Activated CD4-positive, alpha-beta T cell treated with anti-CD3 and anti-CD28 coated beads for 36 hours (primary cell): ENCODE measurements at places on chromosomes 3 and 15. TPM values are rescaled to one million over a fixed set of nuclear protein-coding genes. Genes with fewer than 3 reads are reported as not detected.

The SCN11A gene
- total RNA-seq, result 0.07 TPM

The FILIP1L gene
- total RNA-seq, result 0.11 TPM

DNA sequence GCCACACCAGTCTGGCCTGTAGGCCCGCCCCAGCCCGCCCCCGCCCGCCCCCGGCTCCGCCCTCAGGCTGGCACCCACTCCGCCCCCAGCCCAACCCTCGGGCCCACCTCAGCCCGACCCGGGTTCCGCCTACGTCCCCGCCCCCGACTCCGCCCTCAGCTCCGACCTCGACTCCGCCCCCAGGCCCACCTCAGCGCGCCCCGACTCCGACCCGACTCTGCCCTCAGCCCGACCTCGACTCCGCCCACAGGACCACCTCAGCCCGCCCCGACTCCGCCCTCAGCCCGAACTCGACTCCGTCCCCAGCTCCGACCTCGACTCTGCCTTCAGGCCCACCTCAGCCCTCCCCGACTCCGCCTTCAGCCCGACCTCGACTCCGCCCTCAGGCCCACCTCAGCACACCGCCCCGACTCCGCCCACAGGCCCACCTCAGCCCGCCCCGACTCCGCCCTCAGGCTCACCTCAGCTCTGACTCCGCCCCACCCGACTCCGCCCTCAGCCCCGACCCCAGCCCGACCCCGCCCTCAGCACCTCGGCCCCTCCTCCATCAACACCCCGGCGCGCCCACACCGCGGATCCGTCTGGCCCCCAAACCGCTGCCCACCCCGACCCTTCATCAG lies at the start of gene RAB43:
RAB43 (minus strand) TSS at position 13 of the 620 bp plus-strand sequence. CDS start 315 bp downstream, outside the sequence.
- peaks cover 33% of the 10 kb centered on the region for H3K4me1 ChIP-seq
- peaks cover 33% of the 10 kb centered on the region for H3K36me3 ChIP-seq
- peak within 1 kb of the TSS; percentile 95 for H3K27ac ChIP-seq
- H3K4me3 ChIP-seq, result peak within 1 kb of the TSS; percentile 91
- no peaks in the 10 kb centered on the region for H3K27me3 ChIP-seq

- H3K27me3 ChIP-seq, result no peaks in the 10 kb centered on the region
- H3K4me3 ChIP-seq, result peak overlapping the region; percentile 84
- H3K4me1 ChIP-seq, result peaks cover 52% of the 10 kb centered on the region
- H3K27ac ChIP-seq, result peak overlapping the region; percentile 93
- no peak for DNase-seq
- peaks cover 29% of the 10 kb centered on the region for H3K36me3 ChIP-seq
These were observed 2.5 kb downstream of the CD200 start for GRCh38 chr3:112335434-112335781.

DNA sequence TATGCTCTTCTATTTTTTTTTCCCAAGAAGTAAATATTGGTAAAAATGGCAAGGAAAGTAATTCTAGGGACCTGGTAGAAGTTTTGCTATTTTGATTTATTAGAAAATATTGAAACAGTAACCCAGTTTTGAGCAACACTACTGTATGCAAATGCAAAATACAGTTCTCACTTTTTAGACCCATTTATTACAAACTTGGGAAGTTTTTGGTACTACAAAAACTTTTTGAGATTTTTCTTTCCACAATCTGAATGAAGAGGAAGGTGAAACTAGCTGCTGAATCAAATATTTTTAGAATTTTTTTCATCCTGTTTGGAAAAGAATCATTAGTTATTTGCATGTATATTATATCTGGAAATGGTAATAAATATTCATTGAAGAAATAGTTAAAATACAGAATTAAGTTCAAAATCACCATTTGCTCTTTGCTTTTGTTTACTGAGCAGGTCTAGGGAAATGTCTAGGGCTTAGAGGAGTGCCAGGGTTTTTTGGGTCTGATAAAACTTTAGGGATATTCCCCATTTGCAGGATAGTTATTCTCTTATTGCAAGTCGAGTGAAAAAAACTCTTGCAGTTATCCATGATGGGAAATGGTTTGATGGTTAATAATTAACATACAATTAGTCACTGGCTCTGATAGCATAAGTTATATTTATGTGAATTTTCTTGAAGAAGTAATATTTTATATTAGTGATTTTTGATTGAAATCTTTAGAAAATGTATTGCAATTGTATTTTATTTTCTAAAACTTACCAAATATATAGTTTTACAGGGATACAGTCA lies 47.0 kb downstream of the TCF12 start:
- DNase-seq, result no peak
- H3K4me3 ChIP-seq, result no peak overlapping the region
- peaks cover 5% of the 10 kb centered on the region for H3K36me3 ChIP-seq
- H3K4me1 ChIP-seq, result peaks cover 48% of the 10 kb centered on the region
- no peaks in the 10 kb centered on the region for H3K27me3 ChIP-seq

DNA sequence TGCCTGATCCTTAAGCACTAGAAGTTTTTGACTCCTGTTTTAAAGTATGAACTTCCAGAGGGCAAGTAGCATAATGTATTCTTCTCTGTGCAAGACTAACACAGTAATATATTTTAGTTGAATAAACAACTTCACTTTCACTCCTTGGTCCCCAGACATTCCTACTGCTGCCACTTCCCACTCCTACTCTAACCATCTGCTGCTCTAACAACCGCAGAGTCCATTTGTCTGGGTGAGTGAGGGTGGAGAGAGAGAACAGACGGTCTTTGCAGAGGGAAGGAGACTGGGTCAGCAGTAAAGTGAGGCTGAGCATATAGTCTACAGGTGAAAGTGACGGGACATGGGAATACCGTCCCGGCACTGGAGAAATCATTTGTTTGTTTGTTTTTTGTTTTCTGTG lies 301.0 kb upstream of the SLCO3A1 start:
- DNase-seq, result no peak
- H3K36me3 ChIP-seq, result no peaks in the 10 kb centered on the region
- H3K4me1 ChIP-seq, result no peaks in the 10 kb centered on the region
- no peak overlapping the region for H3K27ac ChIP-seq
- H3K27me3 ChIP-seq, result no peaks in the 10 kb centered on the region

- DNase-seq, result no peak
- no peaks in the 10 kb centered on the region for H3K36me3 ChIP-seq
- no peak overlapping the region for H3K27ac ChIP-seq
- no peaks in the 10 kb centered on the region for H3K27me3 ChIP-seq
These were observed 24.1 kb downstream of the NEK10 start for GRCh38 chr3:27345045-27345444.

DNA sequence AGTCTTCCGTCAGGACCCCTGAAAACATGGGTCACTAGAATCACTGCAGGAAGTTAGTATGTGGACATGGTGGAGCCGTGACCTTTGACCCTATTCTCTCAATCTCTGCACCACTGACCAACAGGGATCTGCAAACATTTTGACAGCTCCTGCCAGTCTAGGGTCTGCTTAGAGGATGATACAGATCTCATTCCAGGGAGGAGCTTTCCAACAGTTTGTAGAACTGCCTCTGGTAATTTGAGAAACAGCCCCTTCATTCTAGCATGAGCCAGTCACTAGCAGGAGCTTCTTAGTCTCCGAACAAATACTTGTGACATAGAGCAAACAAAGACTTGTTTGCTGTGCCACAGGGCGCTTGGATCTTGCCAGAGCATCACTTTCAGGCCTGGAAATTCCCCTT lies 270.3 kb upstream of the CFAP20DC start:
- H3K27ac ChIP-seq, result no peak overlapping the region
- H3K36me3 ChIP-seq, result no peaks in the 10 kb centered on the region
- H3K4me3 ChIP-seq, result no peak overlapping the region
- no peak for DNase-seq
- peaks cover 5% of the 10 kb centered on the region for H3K4me1 ChIP-seq

DNA sequence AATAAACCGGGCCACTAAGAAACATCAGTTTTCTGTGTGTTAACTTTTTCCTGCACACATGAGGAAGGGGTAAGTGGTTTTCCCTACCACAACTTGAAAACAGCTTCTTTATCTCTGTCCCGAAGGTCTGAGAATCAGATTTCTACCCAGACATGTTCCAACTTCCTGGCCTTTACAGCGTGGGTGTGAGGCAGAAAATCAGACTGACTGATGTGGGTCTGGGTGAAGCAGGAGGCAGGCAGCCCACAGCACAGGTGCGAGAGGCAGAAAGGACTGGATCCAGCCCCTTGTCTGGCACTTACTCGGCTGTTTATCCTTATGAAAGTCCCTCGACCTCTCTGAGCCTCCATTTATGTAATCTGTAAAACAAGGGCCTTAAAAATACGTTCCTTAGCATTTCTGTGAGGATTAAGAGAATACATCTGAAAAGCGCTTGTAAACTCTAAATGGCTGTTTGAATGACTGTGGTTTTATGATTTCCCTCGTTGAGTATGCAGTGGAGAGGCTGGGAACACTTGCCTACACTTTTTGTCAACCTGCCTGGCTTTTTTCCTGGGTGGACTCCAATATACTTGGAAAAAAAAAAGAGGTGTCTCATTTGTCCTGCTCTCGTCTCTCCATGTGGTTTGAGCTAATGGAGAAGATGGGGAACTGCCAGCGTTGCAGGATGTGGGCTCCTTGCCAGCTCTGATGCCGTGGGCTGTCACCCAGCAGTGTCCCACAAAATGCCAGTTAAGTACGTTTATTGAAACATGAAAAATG lies 3.1 kb downstream of the AGBL1 start:
- no peak overlapping the region for H3K4me3 ChIP-seq
- DNase-seq, result peak; percentile 23
- no peaks in the 10 kb centered on the region for H3K27me3 ChIP-seq
- peaks cover 18% of the 10 kb centered on the region for H3K4me1 ChIP-seq
- H3K36me3 ChIP-seq, result no peaks in the 10 kb centered on the region

The TUSC7 gene
- total RNA-seq, result not detected

The TMC3 gene
- not detected for total RNA-seq

The CHRM5 gene
- total RNA-seq, result not detected

- no peak for DNase-seq
- H3K27ac ChIP-seq, result no peak overlapping the region
- H3K27me3 ChIP-seq, result no peaks in the 10 kb centered on the region
- no peak overlapping the region for H3K4me3 ChIP-seq
- no peaks in the 10 kb centered on the region for H3K36me3 ChIP-seq
- H3K4me1 ChIP-seq, result no peaks in the 10 kb centered on the region
These were observed 26.8 kb upstream of the INSYN1 start for GRCh38 chr15:73779974-73780373.

The OXTR gene
- total RNA-seq, result 0.91 TPM

The ROPN1 gene
- total RNA-seq, result not detected

The WDR53 gene
- 12.8 TPM for total RNA-seq

The CCR2 gene
- total RNA-seq, result not detected

DNA sequence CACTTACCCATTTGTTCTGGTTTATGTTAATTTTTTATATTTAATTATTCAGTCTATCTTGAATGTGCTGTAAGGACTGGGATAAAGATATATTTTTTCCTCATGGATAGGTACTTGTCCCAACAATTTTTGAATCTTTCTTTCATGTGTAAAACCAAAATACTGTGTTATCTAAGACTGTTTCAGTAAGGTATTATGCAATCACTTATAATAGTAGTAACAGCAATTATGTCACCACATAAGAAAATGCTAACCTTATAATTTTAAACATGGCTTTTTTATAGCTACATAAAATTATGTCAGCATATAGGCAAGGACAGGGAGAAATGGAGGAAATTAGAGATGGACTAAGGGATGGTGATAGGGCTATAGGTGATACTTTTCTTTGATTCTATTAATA lies 2.9 kb upstream of the CTDSPL start:
- peaks cover 23% of the 10 kb centered on the region for H3K4me1 ChIP-seq
- no peak overlapping the region for H3K27ac ChIP-seq
- no peaks in the 10 kb centered on the region for H3K36me3 ChIP-seq
- DNase-seq, result no peak

The CCDC13 gene
- 0.63 TPM for total RNA-seq

The TRAT1 gene
- total RNA-seq, result 22.5 TPM

DNA sequence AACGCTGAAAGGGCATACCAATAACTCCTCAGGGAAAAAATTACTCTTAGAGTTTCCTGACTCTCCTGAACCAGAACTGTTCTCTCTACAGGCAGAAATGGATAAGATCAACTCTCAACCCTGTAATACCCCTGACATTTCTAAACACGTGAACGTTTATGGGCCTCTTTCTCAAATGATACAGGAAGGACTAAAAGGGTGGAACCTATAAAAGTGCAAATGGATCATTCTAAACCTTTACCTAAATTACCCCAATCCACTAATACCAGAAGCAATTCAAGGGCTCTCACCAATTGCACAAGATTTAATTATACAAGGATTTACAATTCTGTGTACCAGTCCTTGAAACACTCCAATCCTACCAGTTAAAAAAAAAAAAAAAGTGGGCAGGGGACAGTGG lies 98.0 kb upstream of the FAM174B start:
- H3K36me3 ChIP-seq, result no peaks in the 10 kb centered on the region
- no peaks in the 10 kb centered on the region for H3K4me1 ChIP-seq
- no peak overlapping the region for H3K27ac ChIP-seq
- H3K4me3 ChIP-seq, result no peak overlapping the region

GRCh38 chr15:77173487-77173886 lies 102.6 kb upstream of the TSPAN3 start:
- H3K36me3 ChIP-seq, result peaks cover 1% of the 10 kb centered on the region
- H3K4me1 ChIP-seq, result no peaks in the 10 kb centered on the region
- no peak overlapping the region for H3K4me3 ChIP-seq
- H3K27me3 ChIP-seq, result no peaks in the 10 kb centered on the region
- DNase-seq, result no peak
- H3K27ac ChIP-seq, result no peak overlapping the region

DNA sequence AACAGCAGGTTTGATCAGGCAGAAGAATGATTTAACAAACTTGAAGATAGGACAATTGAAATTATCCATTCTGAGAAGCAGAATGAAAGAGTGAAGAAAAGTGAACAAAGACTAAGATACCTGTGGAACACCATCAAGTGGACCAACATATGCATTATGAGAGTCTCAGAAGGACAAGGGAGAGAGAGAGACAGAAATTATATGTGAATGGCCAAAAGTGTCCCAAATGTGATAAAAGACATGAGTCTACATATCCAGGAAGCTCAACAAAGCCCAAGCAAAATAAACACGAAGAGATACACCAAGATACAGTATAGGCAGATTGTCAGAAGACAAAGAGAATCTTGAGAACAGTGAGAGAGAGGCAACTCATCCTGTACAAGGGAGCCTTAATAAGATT lies 5.6 kb upstream of the NR1I2 start:
- peaks cover 2% of the 10 kb centered on the region for H3K27me3 ChIP-seq
- DNase-seq, result no peak
- no peak overlapping the region for H3K27ac ChIP-seq
- H3K4me3 ChIP-seq, result no peak overlapping the region
- H3K4me1 ChIP-seq, result peaks cover 9% of the 10 kb centered on the region

The LRRC15 gene
- 0.04 TPM for total RNA-seq

The PTPRG gene
- total RNA-seq, result 0.33 TPM

The CPNE9 gene
- total RNA-seq, result 0.14 TPM

DNA sequence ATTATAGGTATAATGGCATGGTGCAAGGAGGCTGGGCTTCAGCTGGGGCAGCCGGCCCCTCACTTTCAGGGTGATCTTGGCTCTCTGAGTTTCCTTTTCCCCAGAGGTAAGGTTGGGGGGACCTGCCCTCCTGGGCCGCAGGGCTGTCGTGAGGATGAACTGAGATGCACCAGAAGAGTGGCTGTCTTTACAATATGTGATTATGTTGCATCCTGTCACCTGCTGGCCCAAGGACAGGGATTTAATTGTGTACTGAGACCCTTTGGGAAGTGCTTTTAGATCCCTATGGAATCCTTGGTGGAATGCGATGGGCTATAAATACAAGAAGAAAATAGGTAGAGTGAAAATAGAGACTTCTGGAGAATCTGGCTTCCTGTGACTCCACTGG lies 22.1 kb downstream of the ANAPC13 start:
- H3K4me3 ChIP-seq, result no peak overlapping the region
- no peaks in the 10 kb centered on the region for H3K4me1 ChIP-seq
- H3K36me3 ChIP-seq, result no peaks in the 10 kb centered on the region
- H3K27me3 ChIP-seq, result no peaks in the 10 kb centered on the region
- H3K27ac ChIP-seq, result no peak overlapping the region
